ENCODE measurements at places on chromosomes 12 and 14. TPM values are rescaled to one million over a fixed set of nuclear protein-coding genes. Genes with fewer than 3 reads are reported as not detected.

Gene C12orf60
- 0.59 TPM for total RNA-seq

Gene NEUROD4
- not detected for total RNA-seq

Gene GUCY2C
- not detected for total RNA-seq

Gene RPL10L
- total RNA-seq, result not detected

Gene MYO1H
- total RNA-seq, result not detected

All from smooth muscle cell of the pulmonary artery (primary cell).